ENCODE measurements at places on chromosomes 16 and 17.
A peak's percentile ranks its signal among the peaks of the same experiment; 100 is the strongest.

DNA sequence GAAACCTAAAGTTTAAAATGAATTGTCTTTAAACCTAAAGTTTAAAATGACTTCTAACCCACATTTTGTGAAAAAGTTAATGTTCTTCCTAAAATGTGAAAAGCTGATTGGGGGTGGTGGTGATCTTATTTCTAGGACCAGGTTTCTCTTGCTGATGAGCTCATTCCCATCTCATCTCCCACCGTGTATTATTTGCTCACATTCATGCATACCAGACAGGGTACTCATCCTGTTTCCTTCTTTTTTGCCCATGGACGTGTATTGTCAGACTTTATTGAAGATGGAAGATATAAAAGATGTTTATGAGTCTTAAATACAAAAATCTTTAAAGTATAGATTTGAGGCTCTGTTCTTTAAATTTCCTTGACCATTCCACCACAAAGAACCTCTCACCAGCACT is 70.1 kb upstream of the MPHOSPH6 start:
- no peak for DNase-seq

DNA sequence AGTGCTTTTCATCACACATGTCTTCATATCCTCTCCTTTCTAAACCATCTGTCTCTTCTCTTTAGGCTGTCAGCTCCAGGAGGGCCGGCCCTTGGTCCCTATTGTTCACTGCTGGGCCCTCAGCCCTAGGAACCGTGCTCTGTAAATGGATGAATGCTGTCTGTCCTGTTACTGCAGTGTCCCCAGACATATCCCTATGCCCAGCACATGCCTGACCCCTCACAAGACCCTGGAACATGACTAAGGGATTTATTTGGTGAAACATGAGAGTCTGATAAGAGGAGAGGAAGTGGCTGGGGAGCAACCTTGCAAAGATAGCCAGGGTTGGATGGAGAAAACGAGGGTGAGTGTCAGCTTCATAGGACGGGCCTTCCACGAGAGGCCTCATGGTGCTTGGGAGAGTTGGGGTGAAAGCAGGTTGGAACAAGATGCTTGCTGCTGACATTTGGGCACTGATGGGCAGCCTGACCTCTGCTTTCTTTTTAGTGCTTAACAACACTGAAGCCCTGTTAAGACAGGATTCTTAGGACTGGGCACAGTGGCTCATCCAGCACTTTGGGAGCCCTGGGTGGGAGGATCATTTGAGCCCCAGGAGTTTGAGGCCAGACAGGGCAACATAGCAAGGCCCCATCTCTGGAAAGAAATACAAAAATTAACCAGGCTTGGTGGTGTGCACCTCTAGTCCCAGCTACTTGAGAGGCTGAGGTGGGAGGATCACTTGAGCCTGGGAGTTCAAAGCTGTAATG is 39.0 kb downstream of the ABCC1 start:
- DNase-seq: no peak

DNA sequence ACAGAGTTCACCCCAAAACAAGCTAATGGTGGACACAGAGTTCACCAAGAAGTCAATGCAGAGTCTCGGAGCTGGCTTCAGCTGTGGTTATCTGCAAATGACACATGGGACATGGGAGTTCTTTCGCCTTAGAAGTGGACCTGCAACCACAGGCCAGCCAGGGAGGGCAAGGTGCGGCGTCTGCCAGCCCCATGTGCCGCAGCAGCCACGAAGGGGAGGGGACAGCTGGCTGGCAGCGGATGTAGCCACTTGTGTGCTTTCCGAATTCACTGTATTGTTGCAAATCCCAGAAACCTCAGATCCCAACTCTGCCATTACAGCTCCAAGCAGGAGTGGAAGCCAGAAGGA is 24.8 kb downstream of the LMF1 start:
- no peak for DNase-seq

DNA sequence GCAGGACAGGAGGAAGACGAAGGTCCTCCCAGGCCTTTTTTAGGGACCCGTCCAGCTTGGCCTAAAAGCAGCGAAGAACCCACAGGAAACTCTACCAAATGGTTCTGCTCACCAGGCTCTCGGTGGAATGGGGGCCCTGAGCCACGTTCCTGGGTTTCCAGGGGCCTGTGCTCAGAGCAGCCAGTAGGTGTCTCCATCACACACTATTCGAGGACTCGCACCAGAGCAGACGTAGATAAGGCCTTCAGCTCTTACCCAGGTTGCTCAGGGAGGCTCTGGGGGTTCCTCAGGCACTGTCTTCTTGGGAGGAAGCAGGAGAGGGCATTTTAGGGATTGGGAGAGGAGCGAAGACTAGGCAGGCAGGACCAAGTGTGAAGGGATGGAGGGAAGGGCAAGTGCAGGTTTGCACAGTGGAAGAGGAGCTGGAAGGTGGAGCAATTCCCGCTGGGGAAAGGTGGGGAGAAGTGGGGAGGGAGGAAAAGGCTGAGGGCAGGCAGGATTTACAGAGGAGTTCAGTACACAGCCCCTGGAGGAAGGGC is 157.1 kb downstream of the RGS9 start:
- peak; percentile 38 for DNase-seq

DNA sequence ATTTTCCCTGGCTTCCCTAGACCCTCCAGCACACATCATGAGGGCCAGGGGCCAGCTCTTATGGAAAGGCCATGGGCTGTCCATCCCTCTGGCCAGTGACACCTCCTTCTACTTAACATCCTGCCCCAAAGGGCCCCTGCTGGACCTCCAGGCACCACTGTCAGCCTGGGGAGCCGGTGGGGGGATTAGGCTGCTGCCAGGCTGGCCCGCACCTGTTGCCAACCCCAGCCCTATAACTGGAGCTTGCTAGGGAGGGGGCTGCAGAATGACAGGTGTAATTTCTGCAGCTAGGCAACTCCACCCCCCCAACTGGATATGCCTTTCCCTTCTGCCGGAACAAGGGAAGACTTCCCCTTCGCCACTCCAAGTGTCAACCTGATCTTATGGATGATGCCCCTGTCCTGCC is 12.5 kb downstream of the RARA start:
- DNase-seq: no peak

- no peak for DNase-seq
Measured at GRCh38 chr16:31008149-31008548, 2.3 kb downstream of the STX1B start.

DNA sequence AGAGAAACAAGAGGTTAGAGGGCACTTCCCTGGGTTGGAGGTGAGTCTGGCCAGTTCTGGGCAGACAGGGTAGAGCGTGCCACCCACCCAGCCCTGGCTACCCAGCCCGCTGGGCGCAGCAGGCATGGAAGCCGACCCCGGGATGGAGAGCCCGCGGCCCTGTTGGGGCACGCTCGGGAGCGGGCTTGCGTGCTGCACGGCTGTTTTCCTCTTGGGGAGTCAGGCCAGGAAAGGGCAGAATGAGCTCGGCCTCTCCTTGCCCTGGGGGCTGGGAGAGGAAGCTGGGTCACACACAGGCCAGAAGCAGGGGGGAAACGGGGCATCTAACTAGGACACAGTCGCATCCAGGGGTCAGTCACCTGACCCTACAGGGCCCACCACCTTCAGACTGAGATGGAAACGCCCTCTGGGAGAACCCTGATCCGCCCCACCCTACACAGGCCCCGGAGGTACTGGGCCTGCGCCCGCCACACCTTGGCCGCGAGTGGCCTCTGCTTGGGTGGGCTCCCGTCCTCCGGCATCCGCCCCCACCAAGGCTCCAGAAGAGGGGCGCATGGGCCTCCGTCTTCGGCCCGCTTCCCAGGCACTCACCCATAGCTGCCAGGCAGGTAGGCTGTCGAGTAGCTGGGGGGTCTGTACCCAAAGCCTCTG is 1.2 kb downstream of the SOX15 start:
- DNase-seq: no peak

DNA sequence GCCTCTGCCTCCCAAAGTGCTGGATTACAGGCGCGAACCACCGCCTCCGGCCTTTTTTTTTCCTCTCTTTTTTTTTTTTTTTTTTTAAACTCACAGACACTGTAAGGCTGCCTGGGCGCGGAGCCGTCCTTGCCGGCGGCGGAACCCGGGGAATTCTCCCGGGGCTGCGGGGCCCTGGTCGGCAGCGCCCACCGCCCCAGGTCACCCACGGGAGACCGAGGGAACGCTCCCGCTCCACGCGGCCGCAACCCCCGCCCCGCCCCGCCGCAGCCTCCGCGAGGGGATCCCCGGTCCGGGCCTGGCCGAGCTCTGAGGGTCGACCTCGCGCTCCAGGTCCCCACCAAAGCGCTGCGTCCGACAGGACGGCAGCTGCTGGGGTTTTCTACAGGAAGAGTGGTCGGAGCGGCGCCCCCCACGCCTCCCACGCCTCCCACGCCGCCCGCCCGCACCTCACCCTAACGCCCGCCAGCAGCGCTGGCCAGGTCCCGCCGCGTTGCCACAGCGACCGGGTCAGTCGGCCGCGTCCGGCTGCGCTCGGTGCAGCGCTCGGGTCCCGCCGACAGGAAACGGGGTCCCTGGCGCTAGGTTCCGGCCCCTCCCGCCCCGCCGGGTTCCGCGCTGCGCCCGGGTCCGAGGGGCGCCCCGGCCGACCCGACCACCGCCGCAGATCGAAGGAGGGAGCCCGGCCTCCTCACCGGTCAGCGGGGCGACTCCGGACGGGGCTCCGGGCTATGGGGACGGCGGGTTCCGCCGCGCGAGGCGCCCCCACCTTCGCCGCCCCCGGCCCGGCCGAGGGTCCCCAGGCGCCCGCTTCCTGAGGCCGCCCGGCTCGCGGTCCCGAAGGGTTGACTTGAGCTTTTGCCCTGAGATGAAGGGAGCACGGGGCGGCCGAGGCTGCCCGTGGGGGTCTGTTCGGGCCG is at the start of gene CCDC57:
CCDC57 (minus strand) TSS at position 512 of the 920 bp plus-strand sequence. CDS start 10,898 bp downstream, outside the sequence.
- no peak for DNase-seq

- DNase-seq: no peak
Measured at GRCh38 chr16:85954927-85955519, 56.1 kb downstream of the IRF8 start.

GRCh38 chr17:75876938-75877751 is 1.2 kb downstream of the TRIM47 start:
- no peak for DNase-seq

DNA sequence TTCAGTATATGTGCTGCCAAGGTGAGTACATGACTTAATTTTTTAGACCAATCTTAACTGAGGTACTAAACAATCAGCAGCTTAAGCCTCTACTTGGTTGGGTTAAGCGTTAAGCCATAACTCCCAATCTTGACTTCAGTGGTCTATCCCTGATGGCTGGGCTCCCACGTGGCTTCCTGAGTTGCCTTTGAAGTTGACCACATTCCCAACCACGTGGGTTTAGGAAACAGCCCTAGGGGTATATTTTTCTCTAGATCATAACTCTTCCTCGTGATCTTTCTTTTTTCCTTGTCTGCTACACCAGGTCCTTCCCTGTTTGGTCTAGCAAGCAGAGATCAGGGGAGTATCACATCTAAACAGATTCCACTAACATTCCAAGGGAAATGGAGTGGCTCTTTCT is 20.1 kb upstream of the PIRT start:
- DNase-seq: no peak

DNA sequence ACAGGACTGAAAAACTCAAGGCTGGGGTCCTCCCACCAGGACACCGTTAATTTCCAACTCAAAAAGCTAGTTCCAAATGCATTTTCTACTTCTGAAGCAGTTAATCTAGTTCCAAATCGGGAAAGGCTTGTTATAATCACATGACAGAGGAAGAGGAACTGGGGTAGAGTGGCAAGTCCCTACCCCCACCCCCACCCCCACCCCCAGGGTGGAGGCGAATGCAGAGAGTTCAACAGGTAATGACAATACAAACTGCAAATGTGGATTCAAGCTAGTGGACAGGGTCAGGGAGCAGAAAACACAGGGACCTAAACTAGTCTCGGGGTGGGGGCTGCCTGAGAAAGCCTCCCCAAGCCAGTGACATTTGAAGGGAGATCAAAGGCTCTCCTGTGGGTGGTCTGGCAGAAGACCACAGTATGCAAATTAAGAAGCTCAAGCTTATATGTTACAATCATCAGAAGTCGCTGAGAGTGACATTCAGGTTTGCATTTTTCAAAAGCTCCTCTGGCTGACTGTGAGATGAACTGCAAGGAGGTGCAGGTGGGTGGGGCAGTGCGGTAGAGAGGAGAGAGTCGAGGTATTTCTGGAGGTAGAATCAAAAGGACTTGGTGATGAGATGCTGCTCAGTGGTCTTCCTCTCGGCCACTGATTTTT is 56.4 kb upstream of the SLC25A19 start:
- peak; percentile 74 for DNase-seq

GRCh38 chr17:13601322-13601775 is 380 bp downstream of the HS3ST3A1 start:
- DNase-seq: no peak

DNA sequence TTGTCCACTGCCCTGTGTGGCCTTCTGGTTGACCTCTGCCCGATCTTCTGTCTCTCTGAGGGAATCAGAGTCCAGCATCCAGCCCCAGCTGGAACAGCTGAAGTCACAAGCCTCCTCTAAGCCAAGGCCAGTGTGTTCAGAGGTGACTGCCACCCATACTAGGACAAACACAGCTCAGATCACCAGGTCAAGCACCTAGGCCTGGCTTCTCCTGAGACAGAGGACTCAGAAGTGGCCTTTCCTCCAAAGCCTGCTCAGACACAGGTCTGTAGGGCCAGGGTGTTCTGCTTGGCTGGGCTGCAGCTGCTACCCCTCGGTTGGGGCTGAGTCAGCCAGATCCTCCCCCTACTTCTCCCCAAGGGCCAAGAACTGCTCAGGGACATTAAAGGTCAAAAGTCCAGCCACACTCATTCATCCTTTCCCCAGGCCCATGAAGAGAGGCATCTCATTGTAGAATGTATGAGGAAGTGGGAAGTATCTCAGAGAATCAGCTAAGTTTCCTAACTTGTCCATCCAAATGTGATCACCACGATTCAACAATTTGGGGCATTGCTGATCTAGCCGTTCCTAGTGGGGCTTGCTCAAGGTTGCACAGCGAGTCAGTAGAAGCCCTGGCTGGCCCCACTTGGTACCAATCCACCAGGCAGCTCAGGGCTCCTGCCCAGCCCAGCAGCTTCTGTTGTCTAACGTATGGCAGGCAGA is 7.6 kb downstream of the SLC46A1 start:
- DNase-seq: no peak
